ENCODE measurements at places on chromosomes 7 and 10.

DNA sequence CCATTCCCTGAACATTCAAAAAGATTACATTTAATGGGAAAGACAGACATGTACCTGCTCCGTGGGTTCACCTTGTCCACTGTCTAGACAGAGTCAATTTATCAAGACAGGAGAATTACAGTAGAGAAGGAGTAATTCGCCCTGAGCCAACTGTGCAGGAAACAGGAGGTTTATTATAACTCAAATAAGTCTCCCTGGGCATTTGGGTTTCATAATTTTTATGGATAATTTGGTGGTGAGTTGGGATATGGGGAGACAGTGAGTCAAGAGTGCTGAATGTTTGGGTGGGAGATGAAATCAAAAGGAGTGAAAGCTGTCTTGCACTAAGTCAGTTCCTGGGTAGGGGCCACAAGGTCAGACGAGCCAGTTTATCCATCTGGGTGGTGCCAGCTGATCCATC lies 165.9 kb upstream of the NAMPT start:
- no peak for DNase-seq

- DNase-seq, result no peak
These were observed 12.8 kb downstream of the CPA1 start for GRCh38 chr7:130393101-130393561.

GRCh38 chr10:50674469-50675254 lies 50.9 kb upstream of the SGMS1 start:
- no peak for DNase-seq

GRCh38 chr10:2881720-2882620 lies 185.4 kb upstream of the PFKP start:
- no peak for DNase-seq
